ENCODE measurements at places on chromosomes 5 and 9.
A peak's percentile ranks its signal among the peaks of the same experiment; 100 is the strongest.

GRCh38 chr5:39024884-39025283 is 49.3 kb downstream of the RICTOR start:
- no peak for DNase-seq

- no peak for DNase-seq
These were observed 36.6 kb downstream of the DMRT3 start for GRCh38 chr9:1013021-1013420.

DNA sequence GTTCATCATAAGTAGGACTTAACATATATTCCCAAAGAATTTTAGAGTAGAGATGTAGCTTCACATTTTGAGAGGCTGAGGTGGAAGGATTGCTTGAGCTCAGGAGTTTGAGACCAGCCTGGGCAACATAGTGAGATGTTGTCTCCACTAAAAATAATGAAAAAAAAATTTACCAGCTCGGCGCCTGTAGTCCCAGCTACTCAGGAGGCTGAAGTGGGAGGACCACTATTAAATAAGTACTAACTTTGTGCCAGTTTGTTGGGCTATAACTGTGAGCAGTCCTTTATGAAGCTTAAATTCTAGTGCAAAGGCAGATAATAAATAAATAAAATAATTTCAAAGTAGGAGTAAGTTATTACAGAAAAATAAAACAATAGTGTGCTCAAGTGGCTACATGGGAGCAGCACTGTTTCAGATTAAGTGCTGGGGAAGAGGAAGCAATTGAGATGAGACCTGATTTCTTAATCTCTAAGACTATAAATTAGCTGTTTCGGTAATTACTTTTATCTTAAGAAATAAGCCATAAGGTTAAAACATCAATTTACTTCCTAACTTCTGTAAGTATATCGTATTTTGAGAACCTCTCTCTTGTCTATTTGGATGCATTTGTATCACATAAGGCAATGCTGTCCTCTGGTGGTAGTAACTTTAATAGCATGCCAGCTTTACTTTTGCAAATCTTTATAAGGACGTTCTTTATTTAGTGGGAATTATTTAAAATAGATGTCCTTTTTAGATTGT is 98.9 kb downstream of the CSNK1G3 start:
- peak; percentile 33 for DNase-seq

- no peak for DNase-seq
These were observed 1.6 kb upstream of the ARHGEF39 start for GRCh38 chr9:35666549-35666948.

DNA sequence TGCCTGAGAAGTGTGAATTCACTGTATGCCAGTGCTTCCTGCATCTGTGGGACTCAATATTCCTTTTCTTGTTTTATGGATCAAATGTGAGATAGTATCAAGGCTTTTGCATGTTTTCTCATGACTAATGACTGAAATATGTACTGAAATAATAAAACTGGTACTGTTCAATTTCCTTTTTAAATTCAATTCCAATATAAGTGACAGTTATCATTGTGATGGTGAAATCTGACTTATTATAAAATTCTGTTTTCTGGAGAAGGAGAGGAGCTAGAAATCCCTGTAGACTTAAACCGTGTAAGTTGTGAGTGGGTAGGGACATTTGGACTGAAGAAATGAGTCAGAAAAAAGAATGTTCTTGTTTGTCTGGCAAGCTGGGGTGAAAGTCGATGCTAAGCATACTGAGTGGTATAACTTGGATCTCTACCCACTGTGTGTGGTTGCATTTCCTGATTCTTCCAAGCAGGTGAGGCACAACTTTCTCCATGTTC is 245.2 kb downstream of the EFNA5 start:
- no peak for DNase-seq

- no peak for DNase-seq
These were observed 61.0 kb upstream of the SMIM23 start for GRCh38 chr5:171724468-171725204.

- no peak for DNase-seq
These were observed 192.4 kb downstream of the ARHGEF28 start for GRCh38 chr5:73818357-73818756.

DNA sequence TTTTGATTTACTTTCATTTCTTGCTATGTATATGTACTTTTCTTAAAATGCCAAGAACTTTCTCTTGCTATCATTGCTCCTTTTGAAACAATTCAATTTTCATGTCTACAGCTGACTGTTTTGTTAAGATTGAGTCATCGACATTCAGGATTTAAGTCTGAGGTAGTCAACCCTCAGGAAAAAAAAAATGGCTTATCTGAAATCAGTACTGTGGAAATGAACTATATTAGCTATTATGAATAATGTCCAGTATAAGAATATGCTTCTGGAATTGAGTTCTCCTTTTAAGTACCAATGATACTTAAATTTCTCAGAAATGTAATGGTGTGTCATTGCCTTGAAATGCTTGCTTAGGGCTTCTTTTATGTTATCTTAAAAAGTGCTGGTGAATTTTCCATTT is 37.9 kb downstream of the TNFAIP8 start:
- DNase-seq: no peak

DNA sequence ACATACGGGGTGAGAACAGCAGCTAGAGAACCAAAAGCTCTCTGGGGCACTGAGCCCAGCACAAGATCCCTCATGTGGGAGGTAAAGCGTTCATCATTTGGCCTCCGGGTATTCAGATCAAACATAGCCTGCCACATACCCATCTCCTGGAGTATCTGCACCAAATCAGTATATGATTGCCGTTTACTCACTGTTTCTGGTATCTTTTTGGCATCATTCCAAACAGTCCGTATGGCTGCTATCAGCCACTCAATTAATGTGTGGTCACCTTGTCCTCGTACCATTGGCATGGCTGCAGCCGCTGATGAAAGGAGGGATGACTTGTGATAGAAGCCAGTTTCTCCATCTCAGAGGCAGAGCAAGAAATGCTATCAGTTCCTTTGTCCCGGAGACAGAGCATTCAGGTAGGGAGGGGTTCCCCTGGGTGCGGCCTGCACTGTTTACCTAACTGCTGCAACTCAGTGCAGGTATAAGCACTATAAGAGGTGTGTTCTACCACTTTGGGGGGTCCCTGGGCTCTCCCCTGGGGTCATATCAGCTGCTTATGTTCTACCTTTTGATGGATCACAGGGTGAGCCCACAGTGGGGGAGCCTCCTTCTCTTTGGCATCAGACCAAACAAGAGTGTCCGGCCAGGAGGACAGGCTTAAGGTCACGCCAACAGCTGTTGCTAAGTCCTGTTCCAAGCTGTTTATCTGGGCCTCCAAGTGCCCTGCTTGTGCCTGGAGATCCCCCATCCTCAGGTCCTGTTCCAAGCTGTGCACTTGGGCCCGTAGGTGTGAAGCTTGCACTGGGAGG is 9.4 kb downstream of the DMAC1 start:
- DNase-seq: peak; percentile 46

Data from NCI-H345 (cell line).